Hepatocyte (in vitro differentiated cells): ENCODE measurements at places on chromosomes 2 and 18.

- H3K27me3 ChIP-seq: no peaks in the 10 kb centered on the region
- no peaks in the 10 kb centered on the region for H3K4me1 ChIP-seq
- no peak overlapping the region for H3K27ac ChIP-seq
Observed at GRCh38 chr2:175817221-175817620, 184.8 kb downstream of the LNPK start.

- no peaks in the 10 kb centered on the region for H3K27me3 ChIP-seq
- no peaks in the 10 kb centered on the region for H3K36me3 ChIP-seq
- DNase-seq: no peak
- H3K4me3 ChIP-seq: no peak overlapping the region
- H3K4me1 ChIP-seq: no peaks in the 10 kb centered on the region
Observed at GRCh38 chr18:2636126-2636631, 19.3 kb upstream of the SMCHD1 start.

- no peak for DNase-seq
- H3K4me3 ChIP-seq: no peak overlapping the region
- no peaks in the 10 kb centered on the region for H3K4me1 ChIP-seq
- H3K27me3 ChIP-seq: no peaks in the 10 kb centered on the region
- no peaks in the 10 kb centered on the region for H3K36me3 ChIP-seq
Observed at GRCh38 chr18:70169747-70170146, 35.7 kb downstream of the RTTN start.

DNA sequence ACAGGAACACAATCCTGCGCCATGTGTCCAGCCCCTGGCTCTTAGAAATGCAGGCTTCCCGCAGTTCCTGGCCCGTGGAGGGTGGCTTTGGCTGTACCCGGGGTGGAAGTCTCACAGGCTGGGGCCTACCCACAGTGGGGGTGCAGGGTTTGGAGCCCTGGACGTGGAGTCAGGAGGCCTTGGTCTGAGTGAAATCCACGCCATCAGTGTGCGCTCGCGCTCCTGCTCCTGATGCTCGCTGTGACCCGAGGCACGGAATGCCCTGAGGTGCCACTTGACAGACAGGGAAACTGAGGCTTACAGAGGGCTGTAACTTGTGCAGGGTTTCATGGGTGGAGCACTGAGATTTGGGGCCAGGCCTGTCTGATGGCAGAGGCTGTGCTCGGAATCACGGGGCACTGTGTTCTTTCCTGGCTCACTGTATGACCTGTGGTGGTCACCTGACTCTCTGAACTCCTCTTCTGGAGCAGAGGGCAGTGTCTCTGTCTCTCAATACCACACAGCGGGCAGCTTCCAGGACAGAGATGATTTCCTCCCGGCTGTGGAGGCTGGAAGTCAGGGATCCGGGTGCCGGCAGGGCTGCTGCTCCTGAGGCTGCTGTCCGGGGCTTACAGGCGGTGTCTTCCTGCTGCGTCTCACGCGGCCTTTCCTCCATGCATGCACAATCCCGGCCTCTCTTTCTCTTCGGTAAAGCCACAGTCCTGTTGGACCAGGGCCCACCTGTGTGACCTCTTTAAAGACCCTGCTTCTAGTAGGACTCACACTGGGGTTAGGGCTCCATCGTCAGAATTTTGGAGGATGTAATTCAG, 25.9 kb upstream of the ALLC start:
- H3K27ac ChIP-seq: no peak overlapping the region
- no peaks in the 10 kb centered on the region for H3K36me3 ChIP-seq
- H3K4me3 ChIP-seq: no peak overlapping the region
- no peak for DNase-seq
- no peaks in the 10 kb centered on the region for H3K4me1 ChIP-seq

GRCh38 chr2:189581354-189582139, 961 bp upstream of the SLC40A1 start:
- H3K27me3 ChIP-seq: no peaks in the 10 kb centered on the region
- no peaks in the 10 kb centered on the region for H3K36me3 ChIP-seq
- DNase-seq: peak; percentile 53
- peaks cover 19% of the 10 kb centered on the region for H3K4me1 ChIP-seq
- H3K4me3 ChIP-seq: peak overlapping the region; percentile 83

DNA sequence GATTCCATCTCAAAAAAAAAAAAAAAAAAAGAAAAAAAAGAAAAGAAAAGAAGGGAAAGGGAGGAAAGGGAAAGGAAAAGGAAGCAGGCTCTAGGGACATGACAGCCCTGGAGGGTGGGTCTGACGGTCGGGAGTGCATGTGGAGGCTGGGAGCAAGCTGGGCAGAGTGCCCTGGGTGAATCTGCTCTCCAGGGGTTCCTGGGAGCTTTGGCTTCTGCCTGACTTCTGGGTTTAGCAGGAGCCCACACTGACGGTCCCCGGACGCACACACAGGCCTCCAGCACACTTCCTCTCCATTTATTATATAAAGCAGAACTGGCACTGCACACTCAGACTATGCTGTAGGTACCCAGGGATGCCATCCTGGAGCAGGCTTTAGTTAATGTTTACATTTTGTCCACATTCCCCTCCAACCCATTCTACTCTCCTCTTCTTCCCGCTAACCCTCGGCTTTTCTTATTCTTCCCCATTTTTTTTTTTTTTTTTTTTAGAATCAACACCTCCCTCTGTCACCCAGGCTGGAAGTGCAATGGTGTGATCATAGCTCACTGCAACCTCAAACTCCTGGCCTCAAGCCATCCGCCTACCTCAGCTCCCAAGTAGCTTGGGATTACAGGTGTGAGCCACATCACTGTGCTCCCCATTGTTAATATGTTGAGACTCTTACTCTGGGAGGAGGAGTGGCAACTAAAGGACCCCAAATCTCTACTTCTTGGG, 151.1 kb upstream of the SLC1A4 start:
- no peak overlapping the region for H3K4me3 ChIP-seq
- no peak overlapping the region for H3K27ac ChIP-seq
- peaks cover 4% of the 10 kb centered on the region for H3K4me1 ChIP-seq
- H3K27me3 ChIP-seq: no peaks in the 10 kb centered on the region

- H3K4me1 ChIP-seq: no peaks in the 10 kb centered on the region
- H3K4me3 ChIP-seq: no peak overlapping the region
- H3K27me3 ChIP-seq: no peaks in the 10 kb centered on the region
- DNase-seq: no peak
- H3K27ac ChIP-seq: no peak overlapping the region
Observed at GRCh38 chr2:181380581-181380980, 76.6 kb upstream of the ITGA4 start.
